Body of pancreas (tissue), 4 donors: ENCODE measurements at places on chromosomes 5 and 9.

- no peak for DNase-seq
Observed at GRCh38 chr9:78575771-78576170, 278.8 kb downstream of the PSAT1 start.

GRCh38 chr5:61441742-61442141 is 109.7 kb downstream of the ZSWIM6 start:
- DNase-seq, result no peak

GRCh38 chr9:107805201-107805600 is 315.6 kb upstream of the KLF4 start:
- DNase-seq, result no peak

DNA sequence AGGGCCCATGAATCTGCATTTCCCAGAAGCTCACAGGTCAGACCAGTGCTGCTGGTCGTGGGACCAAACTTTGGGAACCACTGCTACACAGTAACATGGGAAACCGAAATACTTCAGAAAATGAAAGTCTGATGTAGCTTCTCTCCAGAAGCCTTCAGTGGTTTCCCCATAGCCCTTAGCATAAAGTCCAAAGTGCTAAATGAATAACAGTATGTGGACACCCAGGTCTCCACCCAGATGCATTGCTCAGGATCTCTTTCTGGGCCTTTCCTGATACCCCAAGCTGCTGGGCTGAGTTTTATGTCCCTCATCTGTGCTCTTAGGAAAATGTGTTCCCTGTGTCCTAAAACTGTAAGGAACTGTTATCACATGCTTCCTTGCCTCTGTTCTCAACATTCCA is 100.4 kb downstream of the NFIB start:
- DNase-seq, result no peak

DNA sequence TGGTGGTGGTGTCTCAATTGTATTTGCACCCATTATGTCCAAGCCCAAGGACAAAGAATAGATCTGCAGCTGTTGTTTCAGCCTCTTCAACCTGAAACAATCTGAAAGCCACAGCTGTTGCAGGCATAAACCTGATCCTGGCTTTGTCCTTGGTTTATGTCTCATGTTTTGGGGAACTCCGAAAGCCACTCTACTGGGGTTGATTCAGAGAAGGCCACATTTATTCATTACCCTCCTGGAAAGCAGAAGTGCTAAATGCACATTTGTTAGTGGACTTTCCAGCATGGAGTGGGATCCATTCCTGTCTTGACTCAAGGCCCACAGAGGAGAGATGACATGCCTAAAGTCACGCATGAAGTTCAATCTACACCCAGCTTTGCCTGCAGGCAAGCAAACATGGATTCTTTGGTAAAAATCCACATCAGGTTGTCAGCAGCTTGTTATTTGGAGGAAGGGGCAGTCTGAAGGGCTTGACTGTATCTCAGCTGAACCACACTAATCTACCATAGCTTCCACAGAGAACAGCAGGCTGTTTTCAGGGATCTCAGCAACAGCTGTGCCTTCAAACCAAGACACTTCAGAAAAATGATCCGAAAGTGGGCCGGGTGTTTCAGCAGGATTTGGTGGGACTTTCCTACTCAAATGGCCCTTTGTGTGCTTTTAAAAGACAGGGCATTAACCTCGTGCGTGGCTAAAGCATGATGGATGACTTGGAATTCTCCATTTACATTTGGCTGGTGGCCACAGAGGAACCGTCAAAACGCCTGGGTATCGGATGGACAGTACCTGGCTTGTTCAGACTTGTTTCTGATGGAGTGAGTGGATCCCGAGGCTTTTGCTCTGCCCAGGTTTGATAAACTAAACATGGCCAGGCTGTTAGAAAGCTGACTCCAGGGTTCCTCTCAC is 36.2 kb upstream of the ADAM19 start:
- DNase-seq, result no peak

DNA sequence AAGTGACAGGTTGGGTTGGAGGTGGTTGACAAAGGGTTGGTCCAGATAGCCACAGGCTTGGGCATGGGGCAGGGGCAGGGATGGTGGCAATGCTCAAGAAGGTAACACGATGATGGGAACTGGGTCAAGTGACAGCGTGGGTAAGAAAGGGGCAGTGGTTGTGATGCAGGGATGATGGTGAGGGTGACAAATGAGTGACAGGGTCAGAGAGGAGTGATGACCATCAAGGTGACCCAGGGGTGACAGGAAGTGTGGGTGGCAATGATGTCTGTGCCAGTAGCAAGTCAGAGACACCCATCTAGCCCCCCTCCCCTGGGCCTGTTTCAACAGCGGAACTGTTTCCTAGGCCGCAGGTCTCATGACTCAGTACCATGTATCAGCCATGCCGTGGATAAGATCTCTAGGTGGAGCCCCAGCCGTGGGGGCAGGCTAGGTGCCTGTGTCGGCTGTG is 20.5 kb downstream of the AQP3 start:
- DNase-seq, result no peak

DNA sequence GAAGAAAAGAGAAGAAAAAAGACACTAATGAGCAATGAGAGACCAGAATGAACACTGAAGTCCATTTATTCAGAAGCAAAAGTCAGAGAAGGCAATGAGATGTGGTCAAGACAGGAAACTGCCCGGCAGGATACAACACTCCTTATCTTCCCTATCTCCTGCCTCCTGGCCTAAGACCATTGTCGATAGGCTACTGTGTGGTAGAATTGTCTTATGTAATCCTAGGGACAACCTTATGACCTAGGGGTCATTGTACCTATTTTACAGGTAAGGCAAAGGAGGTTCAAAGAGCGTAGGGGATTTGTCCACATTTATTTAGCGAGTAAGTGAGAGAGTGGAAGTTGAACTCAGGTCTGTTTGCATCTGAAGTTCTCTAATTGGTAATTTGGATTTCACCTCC is 63.0 kb upstream of the PTPN3 start:
- no peak for DNase-seq

DNA sequence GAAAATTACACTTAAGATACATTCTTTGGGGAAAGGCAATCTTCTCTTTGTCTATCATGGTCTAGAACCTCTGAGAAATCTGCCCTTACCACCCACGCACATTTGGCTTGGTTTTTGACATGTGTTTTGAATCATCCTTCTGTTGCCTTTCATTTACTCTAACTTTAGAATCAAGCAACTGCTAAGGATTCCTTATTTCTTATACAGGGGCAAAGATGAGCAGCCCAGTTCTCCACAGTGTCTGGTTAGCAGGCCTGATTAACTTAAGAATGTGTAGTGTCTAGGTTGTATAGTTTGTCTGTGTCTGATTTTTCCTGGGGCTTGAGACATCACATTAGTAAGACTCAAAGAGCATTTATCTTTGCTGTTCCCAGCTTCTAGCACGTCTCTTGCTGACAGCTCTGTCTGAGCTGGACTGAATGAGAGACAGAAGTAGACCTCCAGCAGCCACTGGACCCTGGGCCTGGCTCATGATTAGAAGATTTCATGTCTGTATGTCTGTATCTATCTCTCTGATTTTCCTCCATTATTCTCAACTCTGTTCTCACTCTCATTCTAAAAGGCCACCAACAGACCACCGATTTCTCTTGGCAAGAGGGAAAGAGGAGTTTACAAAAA is 31.8 kb upstream of the PCA3 start:
- DNase-seq, result no peak

GRCh38 chr5:165559645-165560044 is 2054.2 kb downstream of the MAT2B start:
- peak; percentile 6 for DNase-seq

GRCh38 chr5:62354028-62354874 is 48.2 kb downstream of the KIF2A start:
- DNase-seq, result no peak

- no peak for DNase-seq
Observed at GRCh38 chr9:113614843-113615648, 151.5 kb downstream of the RGS3 start.

- no peak for DNase-seq
Observed at GRCh38 chr5:175733017-175733416, 75.1 kb downstream of the HRH2 start.

GRCh38 chr9:133115604-133116345 is 5.3 kb downstream of the RALGDS start:
- DNase-seq, result no peak

GRCh38 chr5:79225026-79225425 is 10.9 kb upstream of the JMY start:
- no peak for DNase-seq

GRCh38 chr5:148805326-148806290 is 20.8 kb upstream of the ADRB2 start:
- DNase-seq, result no peak

GRCh38 chr9:16771356-16771755 is 99.1 kb downstream of the BNC2 start:
- DNase-seq, result no peak

DNA sequence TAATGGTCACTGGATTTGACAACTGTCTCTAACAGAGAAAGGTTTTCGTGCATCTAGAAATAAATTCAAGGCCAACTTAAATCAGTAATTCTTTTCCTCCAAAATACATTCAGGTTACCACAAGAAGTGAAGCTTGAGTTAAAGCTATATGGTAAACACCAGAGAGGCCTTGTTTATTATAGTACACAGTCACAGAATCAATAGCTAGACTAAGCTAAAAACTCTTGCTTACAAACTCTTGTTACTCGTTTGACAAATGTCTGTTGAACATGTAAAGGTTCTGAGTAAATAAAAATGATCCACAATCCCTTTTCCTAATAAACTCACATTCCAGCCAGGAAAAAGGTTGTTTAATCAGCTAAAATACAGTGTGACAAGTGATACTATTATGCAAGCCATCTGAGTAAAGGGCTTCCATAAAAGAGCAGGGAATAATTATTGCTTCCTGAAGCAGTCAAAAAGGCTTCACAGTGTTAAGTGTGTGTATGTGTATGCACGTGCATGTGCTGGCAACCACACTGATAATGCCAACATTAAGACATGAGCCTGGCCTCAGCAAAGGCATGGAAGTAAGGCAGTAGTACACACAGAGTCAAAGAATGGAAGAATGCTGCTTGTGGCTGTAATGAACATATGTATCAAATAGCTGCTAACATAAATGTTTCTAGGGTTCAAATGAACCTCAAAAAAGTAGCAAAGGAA is 12.8 kb downstream of the PTAR1 start:
- DNase-seq, result no peak

- no peak for DNase-seq
Observed at GRCh38 chr9:106784076-106784475, 78.9 kb upstream of the ZNF462 start.

GRCh38 chr9:123823194-123823947 is 106.6 kb downstream of the DENND1A start:
- DNase-seq, result no peak

GRCh38 chr5:80895523-80895922 is 64.6 kb upstream of the RASGRF2 start:
- no peak for DNase-seq

GRCh38 chr9:13615660-13616490 is 336.4 kb upstream of the MPDZ start:
- no peak for DNase-seq

GRCh38 chr9:81826517-81826906 is 101.7 kb upstream of the SPATA31D4 start:
- peak; percentile 8 for DNase-seq

- no peak for DNase-seq
Observed at GRCh38 chr5:153968761-153969562, 69.7 kb downstream of the FAM114A2 start.

GRCh38 chr9:94860678-94861588 is 134.4 kb downstream of the AOPEP start:
- no peak for DNase-seq

DNA sequence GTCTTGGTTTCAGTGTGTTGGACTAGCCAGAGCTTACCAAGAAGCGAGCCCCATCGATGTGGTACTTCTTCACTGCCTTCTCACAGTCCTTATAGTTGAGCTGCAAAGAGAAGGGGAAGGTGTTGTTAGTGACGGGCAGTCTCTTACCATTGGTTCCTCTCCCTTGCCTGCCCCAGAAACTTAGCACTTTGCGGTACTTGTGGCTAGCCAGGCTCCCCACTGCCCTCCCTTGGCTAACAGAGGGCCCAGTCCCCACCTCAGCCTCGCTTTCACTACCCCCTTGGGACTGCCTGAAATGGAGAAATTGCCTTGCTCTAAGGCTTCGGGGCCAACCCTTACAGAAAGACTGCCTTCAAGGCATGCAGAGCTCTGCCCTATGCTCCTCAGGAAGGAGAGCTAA is 4.3 kb downstream of the LCP2 start:
- DNase-seq, result no peak

DNA sequence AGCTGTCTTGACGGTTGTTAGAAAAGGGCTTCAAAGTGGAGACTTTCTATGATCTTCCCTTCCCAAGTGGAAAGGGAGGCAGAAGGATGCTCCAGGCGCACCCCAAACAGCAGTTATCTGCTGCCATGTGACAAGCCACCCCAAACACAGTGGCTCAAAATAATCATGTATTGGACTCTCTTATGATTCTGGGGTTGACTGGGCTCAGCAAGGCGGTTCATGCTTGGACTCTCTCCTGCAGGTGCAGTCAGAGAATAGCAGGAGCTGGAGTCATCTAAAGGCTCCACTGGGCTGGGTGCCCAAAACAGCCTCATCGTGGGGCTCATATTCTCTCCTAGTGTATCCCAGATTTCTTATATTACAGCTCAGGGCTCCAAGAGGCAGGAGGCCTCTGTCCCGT is 177.6 kb upstream of the IER5L start:
- no peak for DNase-seq

DNA sequence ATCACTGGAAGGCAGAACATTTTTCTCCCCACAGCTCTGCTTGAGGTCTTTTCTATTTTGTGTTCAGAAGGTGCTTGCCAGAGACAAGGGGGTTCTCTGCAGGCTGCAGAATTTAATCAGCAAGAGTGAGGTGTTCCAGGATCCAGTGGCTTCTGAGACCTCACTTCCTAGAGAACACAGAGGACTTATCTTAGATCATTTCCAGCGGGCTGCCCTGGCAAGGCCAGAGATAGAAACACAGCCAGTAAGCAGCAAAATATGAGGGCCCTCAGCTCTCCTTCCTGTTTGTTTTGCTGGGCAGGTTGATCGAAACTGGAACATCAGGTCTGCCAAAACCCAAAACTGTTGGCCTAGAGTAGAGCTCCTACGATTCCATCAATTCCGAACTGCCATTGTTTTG is 187.3 kb downstream of the DIRAS2 start:
- no peak for DNase-seq

DNA sequence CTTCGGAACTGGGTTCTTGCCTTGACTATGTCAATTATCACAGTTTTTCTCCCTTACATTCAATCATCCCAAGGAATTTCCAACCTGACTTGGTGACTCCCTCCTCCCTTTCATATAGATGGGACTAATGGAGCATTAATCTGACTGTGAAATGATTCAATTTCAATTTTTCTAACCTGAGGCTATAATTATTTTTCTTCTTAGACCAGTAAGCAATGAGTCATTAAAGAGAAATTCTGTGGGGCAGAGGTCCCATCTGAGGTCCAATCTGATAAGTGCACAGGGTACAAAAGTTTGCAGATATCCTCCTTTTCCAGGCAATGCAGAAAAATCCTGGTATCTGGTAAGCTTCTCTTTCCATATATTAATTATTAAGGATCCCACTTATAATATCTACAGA is 18.9 kb downstream of the PDE4D start:
- DNase-seq, result no peak

- no peak for DNase-seq
Observed at GRCh38 chr5:67817652-67818051, 397.9 kb upstream of the PIK3R1 start.

GRCh38 chr9:35490910-35491465 is 1.1 kb downstream of the RUSC2 start:
- DNase-seq, result no peak
